ENCODE measurements at places on chromosomes 1 and 21.
A peak's percentile ranks its signal among the peaks of the same experiment; 100 is the strongest.

GRCh38 chr21:44944596-44944995 lies 4.8 kb downstream of the SLX9 start:
- DNase-seq = no peak

GRCh38 chr1:4549930-4550329 lies 104.5 kb upstream of the AJAP1 start:
- DNase-seq = no peak

DNA sequence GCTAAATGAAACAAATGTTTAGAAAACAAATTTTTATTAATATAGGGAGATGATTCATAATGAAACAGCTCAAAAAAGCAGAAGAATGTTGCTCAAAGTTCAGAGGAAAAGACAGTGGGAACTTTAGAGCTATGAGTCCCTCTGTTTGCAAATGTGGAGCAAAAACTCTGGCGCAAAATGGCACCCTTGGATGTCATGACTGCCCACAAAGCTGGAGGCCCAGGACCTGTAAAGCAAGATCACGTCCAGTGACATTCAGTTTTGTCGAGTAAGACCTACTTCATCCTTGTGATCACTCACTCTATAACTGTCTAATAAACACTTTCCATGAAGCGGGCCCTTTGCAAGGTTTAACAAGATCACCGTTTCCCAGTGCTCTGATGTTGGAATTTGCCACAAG lies 9.1 kb upstream of the EXO1 start:
- no peak for DNase-seq

DNA sequence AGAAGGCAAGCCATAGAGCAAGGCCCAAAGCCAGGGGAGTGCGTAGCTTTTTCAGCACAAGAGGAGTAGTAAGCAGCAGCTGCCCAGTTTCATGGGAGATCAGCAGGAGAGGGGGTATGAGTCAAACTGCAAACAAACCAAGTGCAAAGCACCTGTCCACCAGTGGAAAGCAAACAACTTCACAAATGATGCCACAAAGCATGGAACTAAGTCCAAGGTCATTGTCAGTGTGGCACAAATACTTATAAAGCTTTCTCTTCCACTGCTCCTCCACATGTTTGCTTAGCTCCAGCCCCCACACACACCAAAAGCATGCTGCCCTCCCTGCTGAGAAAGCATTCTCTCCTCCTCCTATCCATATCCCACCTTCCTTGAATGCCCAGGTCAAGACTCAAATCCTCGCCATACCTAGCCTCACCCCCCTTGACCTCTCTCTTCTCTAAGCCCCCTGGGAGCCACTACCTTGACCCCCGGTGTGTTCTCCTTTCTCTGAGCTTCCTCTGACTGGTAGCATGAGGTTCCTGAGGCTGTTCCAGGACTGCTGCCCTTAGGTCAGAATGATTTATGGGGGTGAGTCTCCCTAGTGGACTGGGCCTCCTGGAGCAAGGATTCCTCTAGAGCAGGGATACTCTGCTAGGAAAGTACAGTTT lies 70.4 kb downstream of the DMAP1 start:
- peak; percentile 88 for DNase-seq

GRCh38 chr1:54161495-54162168 lies 8.8 kb upstream of the CDCP2 start:
- no peak for DNase-seq

- DNase-seq = no peak
These were observed 15.4 kb upstream of the VSIG8 start for GRCh38 chr1:159877695-159878444.

GRCh38 chr1:92859400-92860039 lies 27.7 kb downstream of the RPL5 start:
- no peak for DNase-seq

DNA sequence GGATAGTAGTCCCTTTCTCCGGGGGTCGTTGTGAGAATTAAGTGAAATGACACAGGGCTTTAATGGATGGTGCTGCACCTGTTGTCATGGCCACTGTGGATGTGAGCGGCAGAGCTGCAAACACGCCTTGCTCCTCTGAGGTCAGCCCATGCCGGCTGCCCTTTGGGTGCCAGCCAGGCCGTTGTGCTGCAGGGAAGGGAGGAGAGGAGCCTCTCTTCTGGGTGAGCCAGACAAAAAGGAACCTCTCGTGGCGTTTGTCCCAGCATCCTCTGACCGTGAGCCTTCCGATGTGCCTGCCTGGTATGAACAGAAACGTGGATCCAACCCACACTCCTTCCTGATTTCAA lies 383.0 kb upstream of the VAMP3 start:
- DNase-seq = no peak

DNA sequence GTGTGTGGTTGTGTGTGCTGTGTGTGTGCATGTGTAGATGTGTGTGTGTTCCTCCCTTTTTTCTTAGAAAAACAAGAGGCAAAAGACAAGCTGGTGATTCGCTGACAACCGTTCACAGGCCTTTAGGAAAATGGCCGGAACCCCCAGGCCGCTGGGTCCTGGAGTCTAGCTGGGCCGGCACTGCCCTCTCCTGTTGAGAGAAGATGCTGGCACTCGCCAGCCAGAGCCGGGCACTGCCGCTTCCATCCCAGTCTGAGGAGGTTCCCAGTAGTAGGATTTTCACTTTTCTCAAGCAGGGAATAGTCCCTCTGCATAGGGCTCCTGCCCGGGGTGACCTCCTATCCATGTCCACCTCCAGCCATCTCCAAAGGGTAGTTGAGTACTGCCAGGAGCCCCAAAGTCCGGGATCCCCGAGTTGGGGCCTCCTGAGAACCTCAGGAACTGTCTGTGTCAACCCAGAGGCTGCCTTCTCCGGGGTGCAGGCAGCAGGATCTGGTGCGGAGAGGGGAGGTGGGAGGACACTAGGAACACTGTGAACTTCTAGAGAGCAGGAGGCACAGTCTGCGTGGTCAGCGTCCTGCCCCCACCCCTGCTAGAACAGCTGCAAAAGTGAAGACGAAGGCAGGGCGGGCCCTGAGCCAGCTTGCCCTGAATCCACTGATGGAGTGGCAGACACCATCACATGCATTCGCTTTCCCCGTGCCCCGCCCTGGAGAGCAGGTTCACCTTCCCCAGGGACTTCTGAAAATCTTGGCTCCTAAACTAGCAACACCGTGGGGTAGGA lies 44.1 kb upstream of the ARHGEF16 start:
- no peak for DNase-seq

GRCh38 chr1:44323947-44324346 lies 31.1 kb downstream of the ERI3 start:
- no peak for DNase-seq

- no peak for DNase-seq
These were observed 152.8 kb downstream of the FOXD2 start for GRCh38 chr1:47590523-47591225.

GRCh38 chr1:85296980-85297379 lies 20.5 kb upstream of the BCL10 start:
- no peak for DNase-seq

DNA sequence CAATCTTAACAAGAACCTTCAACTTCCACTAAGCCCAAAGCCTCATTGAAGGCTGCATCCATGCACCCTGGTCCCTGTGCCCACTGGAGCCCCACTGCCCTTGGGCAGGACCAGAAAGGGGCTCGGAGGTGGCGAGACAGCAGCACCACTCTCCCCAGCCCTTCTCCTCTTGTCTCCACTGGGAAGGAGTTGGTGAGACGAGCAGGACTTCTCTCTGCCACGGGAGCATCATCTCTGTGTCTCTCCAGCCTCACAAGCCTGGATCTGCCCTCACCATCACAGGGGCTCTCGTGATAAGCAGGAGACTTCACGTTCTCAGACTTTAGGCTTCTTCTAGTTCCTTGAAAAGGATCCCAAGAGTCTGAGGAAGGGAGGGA lies 7.2 kb upstream of the ETV3L start:
- DNase-seq = no peak

DNA sequence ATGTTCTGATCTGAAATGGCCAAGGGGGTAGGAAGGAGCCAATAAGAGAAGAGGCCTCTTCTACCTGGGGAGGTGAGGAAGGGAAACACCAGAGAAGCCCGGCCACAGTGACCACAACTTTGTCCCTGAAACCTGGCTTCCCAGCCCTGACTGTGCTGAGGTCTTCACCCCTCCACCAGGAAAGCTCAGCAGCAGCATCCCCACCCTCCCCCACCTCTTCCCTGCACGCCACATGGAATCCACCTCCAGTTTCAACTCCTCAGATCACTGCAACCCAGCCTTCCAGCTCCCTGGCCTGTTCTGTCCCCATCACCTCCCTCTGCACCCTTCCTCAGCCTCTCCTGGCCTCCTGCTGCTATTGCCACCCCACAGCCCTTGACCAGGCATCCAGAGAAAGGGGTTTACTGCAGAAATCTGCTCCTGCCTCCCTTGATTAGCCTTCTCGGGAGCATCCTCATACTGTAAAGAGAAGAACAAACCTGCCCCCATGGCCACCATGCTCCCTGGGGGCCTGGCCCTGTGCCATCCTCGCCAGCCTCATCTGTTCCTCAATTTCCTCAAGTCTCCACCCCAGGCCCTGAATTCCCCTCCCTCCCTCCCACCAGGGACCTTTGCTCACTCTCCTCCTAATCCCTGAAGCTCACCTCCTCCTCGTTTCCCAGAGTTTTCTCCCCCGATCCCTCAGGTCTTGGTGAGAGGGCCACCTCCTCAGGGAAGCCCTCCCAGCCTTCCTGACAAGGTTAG lies 450.9 kb downstream of the MATN1 start:
- no peak for DNase-seq

DNA sequence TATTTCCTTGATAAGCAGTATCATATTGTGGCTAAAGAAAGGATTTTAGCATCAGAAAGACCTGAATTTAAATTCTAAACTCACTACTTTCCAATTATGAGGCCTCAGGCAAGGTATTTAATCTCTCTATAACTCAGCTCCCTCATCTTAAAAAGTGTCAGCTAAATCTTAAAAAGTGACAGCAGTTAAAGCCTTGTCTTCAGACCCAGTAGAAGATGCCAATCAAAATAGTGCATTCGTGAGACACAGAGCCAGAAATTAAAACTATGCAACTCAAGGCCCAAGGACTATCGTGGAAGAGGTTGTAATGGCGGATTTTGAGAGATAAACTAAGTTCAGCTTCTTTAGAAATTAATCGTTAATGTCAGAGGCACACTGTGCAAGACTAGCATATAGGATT lies 677.5 kb upstream of the BRINP3 start:
- DNase-seq = no peak

DNA sequence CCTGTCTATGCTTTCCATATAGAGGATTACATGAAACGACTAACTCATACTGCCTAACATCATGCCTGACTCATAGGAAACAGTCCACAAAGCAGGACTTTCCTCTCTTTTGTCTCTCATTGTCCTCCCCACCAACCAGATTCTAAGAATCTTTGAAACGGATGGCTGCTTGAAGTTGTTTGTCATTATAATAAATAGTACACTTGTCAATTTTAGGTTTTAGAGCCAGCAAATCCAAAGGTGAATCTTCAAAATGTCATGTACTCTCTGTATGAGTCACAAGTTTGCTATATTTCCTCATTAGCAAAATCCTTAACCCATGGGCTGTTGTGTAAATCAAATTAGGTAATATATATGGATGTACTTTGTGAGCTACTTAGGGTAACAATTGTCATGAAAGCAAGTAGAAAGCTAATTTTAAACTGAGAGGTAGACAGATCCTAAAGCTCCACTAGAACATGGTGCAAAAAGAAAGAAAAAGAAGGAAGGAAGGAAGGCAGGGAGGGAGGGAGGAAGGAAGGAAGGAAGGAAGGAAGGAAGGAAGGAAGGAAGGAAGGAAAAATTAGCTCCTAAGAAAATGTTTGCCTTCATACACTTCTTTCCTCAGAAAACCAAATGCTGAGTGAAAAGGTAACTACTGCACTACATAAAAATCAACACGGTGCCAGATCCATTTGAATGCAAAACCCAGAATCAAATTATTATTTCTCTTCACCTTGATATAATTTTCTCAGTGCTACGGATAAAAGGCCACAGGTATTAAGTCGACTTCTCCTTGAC lies 129.5 kb upstream of the PRMT6 start:
- DNase-seq = no peak

GRCh38 chr1:201511941-201512539 lies 5.1 kb upstream of the CSRP1 start:
- DNase-seq = no peak

DNA sequence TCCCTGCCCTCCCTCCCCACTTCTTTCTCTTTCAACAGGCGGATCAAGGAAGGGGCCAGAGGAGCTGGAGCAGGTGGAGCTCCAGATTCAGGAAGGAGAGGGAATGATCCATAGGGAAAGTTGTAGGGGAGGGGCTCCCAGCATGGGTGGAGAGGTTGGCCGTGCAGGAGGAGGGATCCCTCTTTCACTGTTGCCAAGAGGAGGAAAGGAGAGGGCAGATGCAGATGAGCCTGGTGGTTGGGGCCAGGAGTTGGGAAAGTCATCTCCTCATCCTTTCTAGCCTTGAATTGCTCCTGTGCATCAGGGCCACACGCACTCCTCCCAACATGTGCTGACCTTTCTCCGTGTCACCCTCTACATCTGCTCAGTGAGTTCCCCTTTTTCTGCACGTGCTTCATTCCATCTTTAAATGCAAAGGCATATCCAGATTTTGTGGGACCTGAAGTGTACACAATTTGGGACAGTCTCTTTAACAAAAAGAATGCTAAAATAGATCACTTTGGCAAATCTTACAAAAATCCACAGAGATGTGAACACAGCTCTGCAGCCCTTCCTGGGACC lies 32.4 kb downstream of the ZBTB18 start:
- DNase-seq = no peak

- DNase-seq = no peak
These were observed 20.4 kb upstream of the FGGY start for GRCh38 chr1:59276439-59276851.

GRCh38 chr1:145824499-145824842 lies 471 bp downstream of the POLR3C start:
- DNase-seq = no peak

GRCh38 chr1:236282425-236282716 lies 613 bp upstream of the ERO1B start:
- peak; percentile 64 for DNase-seq

GRCh38 chr1:3514404-3514803 lies 59.9 kb downstream of the ARHGEF16 start:
- DNase-seq = no peak

DNA sequence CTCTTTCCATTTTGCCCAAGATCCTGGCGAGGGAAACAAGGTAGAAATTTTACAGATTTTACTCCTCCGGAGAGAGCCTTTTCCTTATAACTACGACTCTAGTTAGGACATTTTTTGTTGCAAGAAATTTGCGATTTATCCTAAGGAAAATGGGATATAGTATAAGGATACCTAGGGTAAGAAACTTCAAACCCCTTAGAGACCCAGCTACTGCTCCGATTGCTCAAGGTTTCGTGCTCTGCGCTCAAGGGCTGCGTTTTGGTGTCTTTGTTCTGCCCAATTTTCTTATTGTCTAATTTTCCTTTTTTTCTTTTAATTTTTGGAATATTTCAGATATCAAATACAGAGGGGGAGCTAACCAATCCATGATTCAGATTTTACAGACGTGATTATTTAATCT lies 1.5 kb downstream of the TTC3 start:
- DNase-seq = no peak

DNA sequence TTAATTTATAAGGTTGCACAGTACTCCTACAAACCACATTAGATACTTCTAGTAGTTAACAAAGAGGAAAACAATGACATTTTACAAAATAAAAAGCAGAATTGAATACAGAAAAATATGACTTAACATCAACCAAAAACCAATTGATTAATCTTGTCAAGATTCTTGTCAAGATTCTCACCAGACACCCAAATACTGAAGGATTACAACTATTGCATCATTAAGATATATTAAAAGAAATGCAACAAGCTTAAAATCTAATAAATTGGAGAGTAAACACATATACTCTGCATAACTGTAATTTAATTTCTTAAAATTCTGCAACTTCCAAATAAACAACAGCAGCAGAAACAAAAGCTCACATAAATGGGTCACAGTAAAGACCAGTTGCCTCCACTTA lies 4.7 kb downstream of the WLS start:
- no peak for DNase-seq

- no peak for DNase-seq
These were observed 84.5 kb upstream of the LRRC7 start for GRCh38 chr1:69483246-69483645.
